ENCODE measurements at places on chromosomes 3 and 15. TPM values are rescaled to one million over a fixed set of nuclear protein-coding genes. Genes with fewer than 3 reads are reported as not detected.

Gene ASB14
- total RNA-seq = not detected

Gene SCAMP5
- total RNA-seq = 19.5 TPM

Gene DPP8
- total RNA-seq = 17.2 TPM

- no peak for DNase-seq
These were observed 28.1 kb downstream of the ZNF589 start for GRCh38 chr3:48268936-48269561.

- no peak for DNase-seq
These were observed 128.4 kb downstream of the RAP2B start for GRCh38 chr3:153290268-153291015.

GRCh38 chr15:28096411-28096669, 2.8 kb downstream of the OCA2 start:
- DNase-seq = no peak

GRCh38 chr3:185318141-185318540, 44.8 kb upstream of the MAP3K13 start:
- peak; percentile 62 for DNase-seq
